ENCODE measurements at places on chromosomes 12 and 14.

DNA sequence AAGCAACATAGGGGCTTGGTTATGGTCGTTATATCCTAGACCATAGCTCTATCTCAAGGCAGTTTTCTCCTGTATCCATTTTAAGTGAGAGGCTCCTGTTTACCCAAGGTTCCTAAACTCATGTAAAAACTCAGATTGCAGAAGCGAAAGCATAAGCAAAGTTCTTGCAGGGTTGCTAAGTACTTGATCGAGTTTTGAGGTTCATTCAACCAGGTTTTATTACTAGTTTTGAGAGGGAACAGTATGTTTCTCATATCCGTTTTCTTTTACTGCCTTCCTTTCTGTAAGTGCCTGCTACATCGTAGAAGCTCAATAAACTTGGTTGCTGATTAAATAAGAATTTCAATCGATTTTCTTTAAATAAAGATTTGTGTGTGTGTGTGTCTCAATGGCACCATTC is 5.1 kb downstream of the AKAP3 start:
- DNase-seq, result no peak

- DNase-seq, result no peak
Measured at GRCh38 chr14:52220924-52221811, 46.3 kb upstream of the PTGDR start.

DNA sequence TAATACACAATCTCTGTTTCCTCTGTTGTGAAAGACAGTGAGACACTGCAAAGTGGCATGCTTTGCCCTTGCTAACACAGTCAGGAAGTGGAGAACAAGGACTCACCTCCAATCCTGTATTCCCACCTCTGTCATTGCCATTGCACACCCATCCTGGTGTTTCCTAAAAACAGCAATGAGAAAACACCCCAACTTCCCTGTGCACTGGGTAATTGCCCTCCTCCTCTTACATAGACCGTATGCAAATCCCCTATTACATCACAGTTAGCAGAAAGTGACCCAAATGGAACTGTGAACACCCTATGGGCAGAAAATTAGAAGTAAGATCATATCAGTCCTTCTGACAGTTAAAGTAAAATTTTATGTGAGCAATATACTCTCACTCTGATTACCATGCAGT is 355.5 kb downstream of the BCL11B start:
- no peak for DNase-seq

- no peak for DNase-seq
Measured at GRCh38 chr12:13596714-13597113, 384.7 kb downstream of the GRIN2B start.

DNA sequence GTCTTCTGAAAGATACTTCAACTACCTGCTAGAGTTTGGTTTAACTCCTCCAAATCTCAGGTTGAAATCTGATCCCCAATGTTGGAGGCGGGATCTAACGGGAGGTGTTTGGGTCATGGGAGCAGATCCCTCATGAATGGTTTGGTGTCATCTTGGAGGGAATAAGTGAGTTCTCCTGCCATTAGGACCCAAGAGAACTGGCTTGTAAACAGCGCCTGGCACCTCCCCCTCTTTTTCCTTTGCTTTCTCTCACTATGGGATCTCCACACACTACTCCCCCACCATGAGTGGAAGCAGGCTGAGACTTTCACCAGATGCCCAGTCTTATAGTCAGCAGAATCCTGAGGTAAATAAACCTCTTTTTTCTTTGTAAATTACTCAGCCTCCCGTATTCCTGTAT is 2.5 kb downstream of the CNIH1 start:
- no peak for DNase-seq

DNA sequence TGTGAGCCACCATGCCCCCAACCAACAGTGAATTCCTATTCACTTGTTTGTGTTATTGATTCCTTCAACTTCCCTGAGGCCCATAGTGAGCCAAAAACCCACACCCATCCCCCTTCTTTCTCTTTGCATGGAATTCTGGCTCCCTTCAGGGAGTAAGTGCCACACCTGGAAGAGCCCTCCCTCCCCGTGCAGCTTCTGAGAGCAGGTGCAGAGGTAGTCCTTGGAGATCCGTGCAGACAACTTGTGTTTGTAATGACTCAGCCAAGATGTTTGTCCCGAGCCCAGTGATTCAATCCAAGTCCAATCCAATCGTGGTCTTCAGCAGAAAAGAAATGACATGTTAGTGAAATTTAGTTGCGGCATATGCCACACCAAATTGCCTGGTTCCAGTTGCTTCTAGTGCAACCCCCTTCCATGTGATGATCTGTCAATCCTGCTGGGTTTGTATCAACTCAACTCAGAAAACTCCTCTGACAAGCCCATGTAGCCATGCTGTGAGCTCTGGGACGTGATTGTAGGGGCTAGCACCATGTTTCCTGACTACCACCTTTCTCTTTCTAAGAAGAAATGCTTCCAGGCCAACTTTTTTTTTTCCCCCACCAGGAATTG is 27.5 kb downstream of the GPRC5A start:
- no peak for DNase-seq

- DNase-seq, result peak; percentile 44
Measured at GRCh38 chr14:95291859-95292542, 27.7 kb downstream of the CLMN start.

DNA sequence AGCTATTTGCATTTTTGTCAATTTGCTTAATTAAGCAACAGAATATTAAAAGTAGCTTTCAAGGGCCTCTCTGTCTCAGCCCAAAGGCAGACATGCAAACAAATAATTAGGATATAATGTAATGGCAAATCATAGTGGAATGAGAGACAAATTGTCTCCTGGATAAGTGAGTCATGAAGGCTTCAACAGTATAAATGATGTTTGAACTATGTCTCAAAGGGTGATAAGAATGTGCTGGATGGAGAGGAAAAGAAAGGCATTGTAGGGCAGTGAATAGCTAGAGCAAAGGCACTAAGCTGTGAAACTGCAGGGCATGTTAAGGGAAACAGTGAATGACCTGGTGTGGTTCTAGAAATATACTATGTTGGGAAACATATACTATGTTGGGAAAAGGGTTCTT is 53.5 kb upstream of the PPP1R12A start:
- no peak for DNase-seq

DNA sequence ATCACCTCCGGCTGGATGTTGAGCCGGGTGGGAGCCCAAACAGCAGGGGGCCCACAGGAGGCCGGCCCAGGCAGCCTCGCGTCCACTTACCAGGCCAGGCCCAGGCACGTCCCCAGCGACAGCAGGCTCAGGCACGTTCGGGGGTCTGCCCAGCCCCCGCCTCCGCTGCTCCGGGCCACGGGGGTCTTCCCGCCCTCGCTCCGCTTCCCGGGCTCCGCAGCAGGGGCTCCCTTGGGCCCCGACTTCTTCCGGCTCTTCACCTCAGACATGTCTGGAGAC is 216 bp downstream of the IKBIP start:
- DNase-seq, result no peak

GRCh38 chr12:89544681-89545184 is 18.9 kb upstream of the POC1B start:
- DNase-seq, result no peak

DNA sequence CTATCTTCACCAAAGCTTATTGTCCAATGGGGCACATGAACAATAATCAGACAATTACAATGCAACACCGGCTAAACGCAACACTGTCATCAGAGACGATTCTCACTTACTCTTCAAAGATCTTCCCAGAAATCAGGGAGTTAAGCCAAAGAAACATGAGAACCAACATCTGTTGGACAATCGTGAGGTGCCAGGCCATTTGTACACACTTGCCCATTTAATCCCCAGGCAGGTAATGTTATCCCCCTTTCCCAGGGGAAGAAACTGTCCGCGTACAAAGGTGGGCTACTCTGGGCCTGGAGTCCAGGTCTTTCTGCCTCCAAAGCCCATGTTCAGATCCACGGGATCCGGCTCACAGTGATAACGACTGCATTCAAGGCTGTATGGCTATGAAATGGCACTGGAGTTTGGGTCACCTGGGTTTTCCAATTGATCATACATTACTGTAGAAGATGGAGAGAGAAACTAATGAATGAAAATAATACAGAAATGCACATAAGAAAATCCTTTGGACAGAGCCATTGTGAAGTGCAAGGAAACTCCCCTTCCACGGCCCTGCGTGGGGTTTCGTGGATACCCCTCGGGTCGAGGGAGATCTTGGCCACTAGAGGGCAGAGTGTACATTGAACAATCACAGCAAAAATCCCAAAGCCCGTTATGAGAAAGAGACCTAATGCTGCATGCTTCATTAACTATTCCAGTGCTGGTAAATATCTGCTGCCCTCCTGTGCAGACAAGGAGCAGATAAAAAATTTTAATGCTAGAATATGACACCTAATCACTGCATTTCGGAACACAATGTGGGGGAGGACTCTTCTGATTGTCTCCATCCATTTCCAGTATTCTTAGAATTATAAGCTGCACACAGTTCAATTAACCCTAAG is 111.4 kb downstream of the EGLN3 start:
- peak; percentile 62 for DNase-seq

DNA sequence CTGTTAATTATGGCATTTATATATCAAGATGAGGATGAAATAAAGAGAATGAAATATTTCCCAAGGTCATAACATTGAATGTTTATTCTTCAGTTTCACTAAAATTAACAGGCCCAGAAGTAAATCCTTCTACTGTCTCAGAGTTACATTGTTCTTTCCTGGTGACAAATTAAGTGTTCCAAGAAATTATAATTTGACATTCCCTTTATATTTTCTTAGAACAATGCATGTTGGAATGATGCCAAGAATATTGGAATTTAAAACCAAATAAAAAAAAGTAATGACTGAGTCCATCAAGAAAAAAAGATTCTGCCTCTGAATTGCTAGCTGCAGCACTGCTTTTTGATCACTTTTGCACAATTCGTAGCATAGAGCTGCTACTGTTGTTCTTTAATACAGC is 152.1 kb downstream of the METTL25 start:
- no peak for DNase-seq

GRCh38 chr14:96589577-96589976 is 87.4 kb downstream of the PAPOLA start:
- no peak for DNase-seq

- DNase-seq, result no peak
Measured at GRCh38 chr12:111309584-111309983, 59.3 kb downstream of the PHETA1 start.

DNA sequence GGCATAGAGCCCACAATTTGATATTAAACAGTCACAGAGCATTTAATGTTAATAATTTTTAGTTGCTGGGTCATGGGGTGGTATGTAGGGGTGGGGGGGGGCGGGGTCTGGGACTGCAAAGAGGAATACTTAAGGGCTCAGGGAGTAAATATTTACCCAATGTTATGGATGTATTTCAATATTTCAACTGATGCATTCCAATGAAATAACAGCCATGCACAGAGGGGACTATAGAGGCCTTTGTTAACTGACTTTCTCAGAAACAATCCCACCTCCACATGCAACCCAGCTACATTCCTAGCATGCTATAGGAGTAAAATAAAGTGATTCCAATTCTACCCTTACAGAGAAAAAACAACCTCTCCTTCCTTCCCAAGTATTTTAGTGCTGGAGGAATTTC is 7.9 kb upstream of the BBS10 start:
- DNase-seq, result no peak

- DNase-seq, result no peak
Measured at GRCh38 chr12:18908191-18908590, 170.3 kb downstream of the CAPZA3 start.

GRCh38 chr14:42469637-42470426 is 863.2 kb downstream of the LRFN5 start:
- DNase-seq, result no peak

GRCh38 chr12:92331383-92331782 is 185.7 kb upstream of the BTG1 start:
- DNase-seq, result no peak

DNA sequence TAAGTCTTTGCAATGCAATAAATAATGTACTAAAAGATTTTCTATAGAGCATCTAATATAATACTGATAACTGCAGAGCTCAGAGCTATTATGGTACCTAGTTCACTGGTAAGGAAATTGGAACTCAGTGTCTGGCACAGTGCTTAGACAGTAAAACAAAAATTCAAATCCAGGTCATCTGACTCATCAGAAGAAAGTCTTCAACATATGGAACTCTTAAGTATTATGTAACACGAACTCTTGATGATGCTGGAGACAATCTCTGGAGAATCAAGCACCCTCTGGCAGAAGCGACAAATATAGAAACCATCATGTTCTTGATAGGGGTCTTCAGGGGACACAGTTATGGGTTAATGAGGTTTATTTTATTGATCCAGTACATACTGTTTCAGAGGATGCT is 37.3 kb upstream of the TRHDE start:
- no peak for DNase-seq

DNA sequence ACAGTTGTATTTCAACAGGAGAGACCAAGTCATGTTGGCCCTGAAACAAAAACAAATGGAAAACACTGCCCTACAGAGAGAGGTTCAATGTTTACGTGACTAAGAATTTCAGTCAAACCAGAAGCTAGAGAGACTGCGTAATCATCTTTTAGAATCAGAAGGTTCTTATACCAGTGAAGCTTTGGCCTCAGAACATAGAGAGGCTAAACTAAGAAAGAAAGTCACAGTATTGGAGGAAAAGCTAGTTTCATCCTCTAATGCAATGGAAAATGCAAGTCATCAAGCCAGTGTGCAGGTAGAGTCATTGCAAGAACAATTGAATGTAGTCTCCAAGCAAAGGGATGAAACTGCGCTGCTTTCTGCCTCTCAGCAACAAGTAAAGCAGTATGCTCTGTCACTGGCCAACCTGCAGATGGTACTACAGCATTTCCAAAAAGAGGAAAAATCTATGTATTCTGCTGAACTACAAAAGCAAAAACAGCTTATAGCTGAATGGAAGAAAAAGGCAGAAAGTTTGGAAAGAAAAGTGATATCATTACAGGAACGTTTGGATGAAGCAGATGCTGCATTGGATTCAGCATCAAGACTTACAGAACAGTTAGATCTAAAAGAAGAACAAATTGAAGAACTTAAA is 32.5 kb upstream of the NUAK1 start:
- DNase-seq, result peak; percentile 28

DNA sequence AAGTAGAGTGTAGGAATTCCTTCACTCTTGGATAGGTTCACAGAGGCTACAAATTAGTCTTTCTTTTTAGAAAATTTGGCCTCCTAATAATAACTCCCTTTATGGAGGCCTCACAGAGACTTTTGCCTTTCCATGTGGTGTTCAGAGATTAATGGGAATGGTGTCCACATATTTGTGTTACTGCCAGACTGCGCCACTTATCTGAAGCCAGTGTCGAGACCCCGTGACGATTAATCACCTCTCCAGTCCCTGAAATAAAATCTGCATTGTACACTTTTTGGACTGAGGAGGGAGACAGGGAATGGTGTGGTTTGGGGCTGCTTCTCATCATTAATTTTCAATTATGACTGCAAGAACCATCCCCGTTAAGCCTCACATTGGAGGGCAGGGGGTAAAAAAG is 980.5 kb downstream of the FLRT2 start:
- DNase-seq, result no peak
